ENCODE measurements at places on chromosomes 3 and 15.

DNA sequence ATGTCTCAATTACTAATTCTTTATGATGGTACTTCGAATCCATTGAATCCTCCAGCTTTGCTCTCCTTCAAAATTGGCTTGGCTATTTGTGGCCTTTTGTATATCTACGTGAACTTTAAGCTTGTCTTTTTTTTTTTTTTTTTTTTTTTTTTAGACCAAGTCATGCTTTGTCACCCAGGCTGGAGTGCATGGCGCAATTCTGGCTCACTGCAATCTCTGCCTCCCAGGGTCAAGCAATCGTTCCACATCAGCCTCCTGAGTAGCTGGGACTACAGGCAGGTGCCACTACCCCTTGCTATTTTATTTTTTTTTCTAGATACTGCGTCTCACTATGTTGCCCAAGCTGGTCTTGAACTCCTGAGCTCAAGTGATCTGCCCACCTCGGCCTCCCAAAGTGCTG is 7.7 kb upstream of the DIPK2A start:
- DNase-seq, result no peak

GRCh38 chr3:195154111-195154791 is 116.7 kb downstream of the XXYLT1 start:
- DNase-seq, result peak; percentile 38

DNA sequence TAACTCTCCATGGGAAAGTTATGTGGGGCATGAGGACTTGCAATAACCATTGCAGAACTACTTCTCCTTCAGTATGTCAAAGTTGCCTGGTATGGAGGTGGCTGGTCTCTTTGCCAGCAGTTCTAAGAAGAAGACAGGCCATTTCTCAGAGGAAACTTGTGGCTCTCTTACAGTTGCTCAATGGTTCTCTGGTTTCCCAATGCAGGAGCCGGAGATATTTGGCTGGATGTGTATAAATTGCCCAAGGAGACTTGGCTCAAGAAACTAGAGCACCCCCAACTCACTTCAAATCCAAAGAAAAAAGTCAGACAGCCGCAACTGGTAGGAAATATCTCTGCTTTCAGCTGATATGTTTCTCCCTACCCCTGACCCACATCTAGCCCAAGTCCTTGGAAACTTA is 24.2 kb downstream of the WDR93 start:
- DNase-seq, result no peak

DNA sequence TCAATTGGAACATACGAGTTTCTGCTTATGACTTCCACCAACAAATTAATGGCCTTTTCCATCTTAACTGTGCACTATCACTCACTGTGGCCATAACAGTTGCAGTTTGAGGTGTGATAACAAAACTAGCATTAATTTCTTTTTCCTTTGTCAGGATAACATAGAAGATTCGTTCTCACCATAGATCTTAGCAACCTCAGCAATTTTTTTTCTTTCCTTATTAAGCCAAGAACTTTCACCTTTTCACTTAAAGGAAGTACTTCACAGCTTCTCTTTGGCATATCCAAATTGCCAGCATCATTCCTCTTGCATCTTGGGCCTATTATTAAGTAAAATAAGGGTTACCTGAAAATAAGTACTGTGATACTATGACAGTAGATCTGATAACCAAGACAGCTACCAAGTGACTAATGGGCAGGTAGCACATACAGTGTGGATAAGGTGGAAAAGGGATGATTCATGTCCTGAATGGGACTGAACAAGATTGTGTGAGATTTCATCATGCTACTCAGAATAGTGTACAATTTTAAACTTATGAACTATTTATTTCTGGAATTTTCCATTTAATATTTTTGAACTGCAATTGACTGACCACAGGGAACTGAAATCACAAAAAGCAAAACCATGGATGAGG is 46.6 kb downstream of the CEP70 start:
- DNase-seq, result no peak

GRCh38 chr15:78502641-78503040 is 4.7 kb upstream of the HYKK start:
- no peak for DNase-seq

GRCh38 chr3:99931059-99931458 is 113.4 kb downstream of the CMSS1 start:
- no peak for DNase-seq

DNA sequence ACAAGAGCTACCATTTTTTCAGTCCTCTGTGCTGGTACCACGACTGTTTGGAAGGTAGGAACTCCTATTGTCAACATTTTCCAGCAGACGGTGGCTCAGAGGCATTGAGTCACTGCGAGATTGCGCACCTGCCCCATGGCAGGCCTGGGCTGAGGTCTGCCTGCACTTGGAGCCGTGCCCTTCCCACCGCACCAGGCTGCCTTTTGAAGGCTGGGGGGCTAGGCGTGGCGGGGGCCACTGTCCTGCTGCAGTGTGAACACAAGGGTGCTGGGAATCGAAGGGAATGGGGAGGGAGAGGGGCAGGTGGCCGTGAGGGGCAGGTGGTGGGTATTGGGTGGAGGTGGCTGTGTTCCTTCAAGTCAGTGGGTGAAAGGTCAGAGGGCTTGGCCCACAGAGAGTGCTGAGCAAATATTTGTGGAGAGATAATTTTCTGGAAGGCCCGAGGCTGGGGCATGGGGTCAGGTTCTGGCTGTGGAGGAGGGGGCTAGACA is 16.3 kb downstream of the SNX33 start:
- no peak for DNase-seq

- no peak for DNase-seq
These were observed 822.3 kb upstream of the CFAP20DC start for GRCh38 chr3:59872128-59872527.

DNA sequence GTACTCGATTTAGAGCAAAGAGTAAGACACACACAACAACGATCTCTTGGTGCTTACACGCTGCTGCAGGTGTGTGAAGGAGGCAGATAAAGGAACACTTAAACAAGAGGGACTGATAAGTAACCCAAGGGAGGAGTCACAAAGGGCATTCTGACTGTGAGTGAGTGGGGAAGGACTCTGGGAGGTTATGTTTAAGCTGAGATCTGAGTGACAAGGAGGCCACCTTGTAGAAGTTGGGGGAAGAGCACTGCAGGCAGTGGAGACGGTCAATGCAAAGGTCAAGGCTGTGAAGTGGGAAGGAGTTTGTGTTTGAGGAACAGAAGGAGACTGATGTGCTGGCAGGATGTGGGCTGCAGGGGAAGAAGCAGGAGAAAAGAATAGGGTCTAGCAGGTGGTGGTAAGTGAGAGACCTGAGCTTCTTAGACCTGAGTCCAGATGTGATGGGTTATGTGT is 63.1 kb downstream of the LPP start:
- no peak for DNase-seq

GRCh38 chr3:115248274-115248673 is 101.2 kb upstream of the ZBTB20 start:
- DNase-seq, result no peak

- DNase-seq, result no peak
These were observed 666 bp downstream of the SNX33 start for GRCh38 chr15:75648156-75649000.

DNA sequence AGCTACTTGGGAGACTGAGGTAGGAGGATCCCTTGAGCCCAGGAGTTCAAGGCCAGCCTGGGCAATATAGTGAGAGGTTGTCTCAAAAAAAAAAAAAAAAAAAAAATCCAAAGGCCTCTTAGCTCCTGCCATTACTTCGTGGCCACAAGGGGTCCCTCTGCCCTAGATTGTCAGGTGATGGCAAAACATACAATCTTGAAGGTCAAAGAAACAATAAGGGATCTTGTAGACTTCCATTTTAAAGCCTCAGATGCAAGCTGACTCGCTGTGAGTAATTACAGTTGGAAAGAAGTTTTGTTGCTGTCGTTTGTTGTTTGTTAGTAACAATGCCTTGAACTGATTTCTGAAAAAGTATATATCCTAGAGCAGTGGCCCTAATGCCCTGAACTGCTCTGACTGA is 55.9 kb upstream of the PLCL2 start:
- no peak for DNase-seq

GRCh38 chr3:13075318-13075717 is 2.1 kb upstream of the IQSEC1 start:
- no peak for DNase-seq

GRCh38 chr3:99789011-99789721 is 28.5 kb upstream of the CMSS1 start:
- peak; percentile 48 for DNase-seq

- no peak for DNase-seq
These were observed 439.6 kb downstream of the PLOD2 start for GRCh38 chr3:145721273-145721805.

DNA sequence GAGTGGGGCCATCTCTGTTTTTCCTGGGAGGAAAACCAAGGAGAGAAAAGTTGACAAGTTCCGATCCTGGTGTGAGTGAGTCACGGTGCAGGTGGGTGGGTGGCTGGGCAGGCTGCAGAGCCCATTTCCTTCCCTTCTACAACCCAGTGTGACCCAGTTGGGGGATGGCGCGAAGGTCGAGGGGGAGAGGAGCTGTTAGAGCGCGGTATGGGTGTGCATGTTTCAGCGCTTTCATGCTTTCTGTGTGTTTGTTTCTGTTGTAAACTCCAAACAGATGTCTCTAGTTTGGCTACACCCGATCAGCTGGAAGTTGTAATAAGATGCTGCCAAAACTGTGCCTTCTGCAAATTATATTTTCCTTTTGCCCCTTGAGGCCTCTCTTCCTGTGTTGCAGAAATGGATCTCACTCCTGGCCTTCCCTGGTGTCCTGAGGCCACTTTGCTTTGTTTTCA is 3.8 kb downstream of the FAM43A start:
- DNase-seq, result no peak

DNA sequence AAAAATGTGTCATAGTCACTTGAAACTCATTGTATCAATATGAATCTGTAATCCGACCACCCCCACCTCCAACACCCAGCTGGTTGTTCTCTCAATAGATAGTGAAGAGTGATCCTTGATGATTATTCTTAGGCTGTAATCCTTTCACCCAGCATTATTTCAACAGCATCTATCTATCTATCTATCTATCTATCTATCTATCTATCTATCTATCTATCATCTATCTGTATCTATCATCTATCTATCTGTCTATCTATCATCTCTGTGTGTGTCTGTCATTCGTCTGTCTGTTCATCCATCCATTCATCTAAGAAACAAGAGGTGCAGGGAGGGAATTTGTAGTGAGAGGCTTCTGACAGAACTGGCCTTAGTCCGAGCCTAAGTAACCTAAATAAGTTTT is 78.7 kb upstream of the IGSF10 start:
- no peak for DNase-seq

- no peak for DNase-seq
These were observed 24.1 kb downstream of the KAT2B start for GRCh38 chr3:20064387-20064786.

GRCh38 chr15:92068121-92068520 is 214.6 kb downstream of the SLCO3A1 start:
- DNase-seq, result no peak

DNA sequence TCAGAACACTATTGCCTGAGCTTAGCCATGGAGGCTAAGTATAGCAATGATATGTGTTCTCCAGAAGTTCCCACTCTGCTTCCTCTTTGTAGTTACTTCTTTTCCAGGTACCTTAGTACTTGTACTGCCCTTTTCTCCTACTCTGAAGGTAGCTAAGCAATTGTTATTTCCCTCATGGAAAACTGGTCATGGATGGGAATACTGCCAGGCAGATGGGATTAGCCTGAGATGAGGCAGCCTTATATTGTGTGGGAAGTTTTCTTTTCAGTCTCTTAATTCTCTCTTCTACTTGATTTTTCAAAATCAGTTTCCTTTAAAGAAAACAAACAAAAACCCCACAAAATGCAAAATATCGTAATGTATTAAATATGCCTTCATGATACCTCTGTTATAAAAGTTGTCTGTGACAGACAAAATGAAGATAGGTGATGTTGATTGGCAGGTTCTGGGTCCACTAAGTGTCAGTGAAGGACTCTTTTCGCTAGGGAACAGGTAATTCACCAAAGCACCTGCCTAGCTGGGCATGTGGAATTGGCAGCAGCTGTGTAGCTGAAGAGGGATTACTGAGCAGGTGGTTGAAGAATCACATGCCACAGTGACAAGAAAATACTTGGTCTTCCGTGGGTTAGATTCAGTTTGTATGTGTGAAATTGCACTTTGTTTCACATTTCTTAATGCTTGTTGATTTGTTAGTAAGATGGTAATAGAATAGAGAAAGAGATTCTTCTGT is 4.1 kb downstream of the ZNF609 start:
- DNase-seq, result no peak

- no peak for DNase-seq
These were observed 35.4 kb upstream of the TCF12 start for GRCh38 chr15:56883088-56883487.

- no peak for DNase-seq
These were observed 96.3 kb upstream of the ALDH1A3 start for GRCh38 chr15:100783291-100783690.

GRCh38 chr15:89680282-89680873 is 1.2 kb upstream of the PLIN1 start:
- DNase-seq, result no peak

GRCh38 chr3:43286841-43287499 is 630 bp downstream of the SNRK start:
- DNase-seq, result peak; percentile 64

- no peak for DNase-seq
These were observed 1.2 kb downstream of the NT5DC2 start for GRCh38 chr3:52532517-52532837.

DNA sequence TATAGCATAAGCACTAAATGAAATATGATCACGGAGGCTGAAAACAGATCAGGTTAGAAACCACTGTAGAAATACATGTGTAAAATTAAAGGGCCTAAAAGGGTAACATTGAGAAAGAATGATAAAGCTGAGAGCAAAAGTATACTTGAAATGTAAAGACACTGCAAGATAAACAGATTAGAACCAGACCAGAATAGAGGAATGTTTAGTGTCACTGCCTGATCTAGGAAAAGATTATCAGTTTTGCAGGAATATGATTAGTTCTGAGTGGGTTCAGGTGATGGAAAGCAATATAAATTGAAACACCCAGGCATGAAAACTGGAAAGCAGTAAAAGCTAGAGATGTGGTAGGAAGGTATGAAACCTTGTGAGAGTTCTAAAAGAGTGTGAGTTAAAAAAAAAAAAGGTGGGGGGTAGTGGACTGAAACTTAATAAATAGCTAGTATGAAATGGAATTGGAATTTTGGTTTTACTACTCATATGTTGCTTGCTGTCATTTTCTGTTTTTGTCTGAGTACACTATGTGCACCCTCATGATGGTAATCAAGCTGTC is 16.0 kb upstream of the C3orf38 start:
- no peak for DNase-seq

- no peak for DNase-seq
These were observed 31.4 kb upstream of the UACA start for GRCh38 chr15:70794596-70795310.

DNA sequence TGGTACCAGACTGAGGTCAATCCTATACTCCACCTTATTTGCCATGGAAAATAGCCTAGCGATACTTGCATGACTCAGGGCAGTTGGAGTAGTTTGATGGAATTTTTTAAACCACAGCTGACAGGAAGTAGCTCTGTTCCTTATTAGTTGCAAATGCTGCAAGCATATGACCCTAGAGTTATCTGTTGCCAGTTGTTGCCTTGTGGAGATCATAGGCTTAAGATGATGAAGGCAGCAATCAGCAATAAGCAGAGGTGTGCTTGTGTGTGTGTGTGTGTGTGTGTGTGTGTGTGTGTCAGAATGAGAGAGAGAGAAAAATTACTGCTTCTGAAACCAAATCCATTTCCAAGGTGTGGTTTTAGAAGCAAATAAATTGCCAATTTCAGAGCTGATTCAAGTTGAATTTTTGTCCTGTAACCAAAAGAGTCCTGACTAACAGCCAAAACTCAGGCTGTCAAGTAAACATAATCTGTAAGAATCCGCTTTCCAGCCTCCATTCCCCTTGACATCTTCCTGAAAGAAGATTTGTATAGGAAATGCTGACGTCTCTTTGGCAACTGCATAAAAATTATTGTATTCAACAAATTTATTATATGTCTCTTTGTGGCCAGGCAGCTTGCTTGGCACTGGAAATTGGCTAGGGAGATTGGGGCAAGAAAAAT is 141.2 kb downstream of the SERPINI1 start:
- no peak for DNase-seq

Data from retina (tissue), 1 donor.